Dermis lymphatic vessel endothelial cell (primary cell): ENCODE measurements at places on chromosomes 7 and 10. TPM values are rescaled to one million over a fixed set of nuclear protein-coding genes. Genes with fewer than 3 reads are reported as not detected.

MINPP1 gene
- total RNA-seq, result 14.6 and 17.3 TPM in 2 replicates

TMEM273 gene
- total RNA-seq, result 5.6 and 29.3 TPM in 2 replicates

CALHM1 gene
- not detected in 2 replicates for total RNA-seq

THSD7A gene
- total RNA-seq, result 28.3 and 37.5 TPM in 2 replicates

MSMB gene
- total RNA-seq, result not detected in 2 replicates
